ENCODE measurements at places on chromosomes 2 and 18.

- no peak for DNase-seq
These were observed 19.6 kb downstream of the RAMP1 start for GRCh38 chr2:237879058-237879430.

DNA sequence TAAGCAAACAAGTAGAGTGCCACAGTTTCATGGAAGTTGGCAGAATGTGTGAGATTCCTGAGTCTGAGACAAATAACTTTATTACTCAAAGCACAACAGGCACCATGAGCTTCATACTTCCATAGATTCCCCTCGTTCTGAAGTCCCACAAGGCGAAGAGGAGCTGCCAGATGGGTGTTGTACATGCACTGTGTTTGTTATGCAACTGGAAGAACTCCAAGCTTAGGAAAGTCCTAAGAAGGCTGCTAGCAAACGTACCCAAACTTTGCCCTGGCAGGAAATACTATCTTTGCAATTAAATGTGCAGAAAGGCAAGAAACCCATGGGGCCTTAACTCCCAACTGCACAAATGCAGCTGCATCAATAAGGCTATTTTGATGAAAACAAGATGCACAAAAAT, 1.6 kb upstream of the GCA start:
- DNase-seq, result no peak

DNA sequence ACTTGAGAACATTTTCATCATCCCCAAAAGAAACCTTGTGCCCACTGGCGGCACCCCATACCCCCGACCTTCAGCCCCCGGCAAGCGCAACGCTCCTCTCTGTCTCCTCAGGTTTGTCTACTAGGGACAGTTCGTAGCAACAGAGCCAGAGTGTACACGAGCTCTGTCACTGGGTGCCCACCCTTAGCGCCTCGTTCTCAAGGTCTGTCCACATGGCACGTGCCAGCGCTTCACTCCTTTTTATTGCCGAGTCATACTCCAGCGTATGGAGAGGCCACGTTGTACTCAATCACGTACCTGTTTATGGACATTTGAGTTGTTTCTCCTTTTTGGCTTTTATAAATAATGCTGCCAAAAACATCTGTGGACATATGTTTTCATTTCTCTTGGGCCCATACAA, 30.3 kb upstream of the GPC1 start:
- no peak for DNase-seq

DNA sequence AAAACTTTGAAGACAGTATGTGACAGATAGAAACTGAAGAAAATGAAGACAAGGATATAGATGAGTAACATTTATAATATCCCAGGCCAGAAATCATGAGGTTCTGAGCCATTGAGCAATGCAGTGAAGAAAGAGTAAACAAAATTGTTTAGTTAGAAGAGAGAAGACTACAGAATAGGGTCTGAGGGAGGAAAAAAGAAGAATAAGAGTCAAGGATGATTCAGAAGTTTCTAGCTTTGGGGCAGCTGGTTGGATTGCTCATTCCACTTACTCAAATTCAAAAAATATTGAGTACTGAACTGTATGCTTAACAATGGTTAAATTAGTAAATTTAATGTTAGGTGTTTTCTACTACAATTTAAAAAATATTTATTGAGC, 155.0 kb upstream of the OTX1 start:
- no peak for DNase-seq

DNA sequence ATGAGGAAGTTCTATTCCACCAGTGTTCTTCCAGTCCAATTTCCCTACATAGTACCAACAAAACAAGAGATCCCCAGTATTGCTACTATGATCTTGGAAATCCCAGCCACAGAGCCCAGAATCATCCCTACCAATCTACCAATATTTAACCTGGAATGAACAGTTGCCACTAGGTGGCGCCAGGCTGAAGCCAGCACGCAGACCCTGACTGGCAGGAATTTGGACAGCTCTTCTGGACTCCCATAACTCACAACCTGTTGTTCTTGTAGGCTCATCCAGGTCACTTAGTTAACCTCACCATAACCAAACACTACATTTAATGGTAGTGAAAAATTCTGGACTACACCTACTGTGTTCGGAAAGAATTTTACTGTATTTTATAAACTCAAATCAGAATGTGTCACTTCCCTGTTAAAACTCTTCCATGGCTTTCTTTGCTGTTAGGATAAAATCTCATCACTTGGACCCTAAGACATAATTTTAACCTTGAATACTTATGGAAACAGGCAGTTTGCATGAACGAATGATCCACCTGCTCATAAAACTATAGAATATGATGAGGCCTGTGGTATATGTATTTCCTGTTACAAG, 59.8 kb upstream of the SLC38A11 start:
- no peak for DNase-seq

- DNase-seq, result no peak
These were observed 132.7 kb upstream of the MEX3C start for GRCh38 chr18:51330148-51330547.

DNA sequence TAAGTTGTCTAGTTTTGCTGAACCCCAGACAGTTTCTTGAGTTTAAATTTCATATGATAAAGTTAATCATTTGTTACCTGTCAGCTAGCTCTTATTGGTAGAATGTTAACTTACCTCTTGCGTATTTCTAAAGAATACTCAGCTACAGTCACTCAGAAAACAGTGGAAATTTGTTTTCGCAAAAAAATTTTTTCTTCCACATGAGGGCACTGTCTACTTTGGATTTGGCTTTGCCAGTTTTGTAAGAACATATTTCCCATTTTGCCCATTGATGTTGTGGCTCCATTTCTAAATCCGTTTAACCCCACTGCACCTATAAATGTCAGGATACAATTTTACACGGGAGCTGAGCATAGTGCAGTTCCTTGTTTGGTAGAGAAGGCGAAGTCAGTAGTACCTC, 19.1 kb upstream of the GCFC2 start:
- DNase-seq, result peak; percentile 5

DNA sequence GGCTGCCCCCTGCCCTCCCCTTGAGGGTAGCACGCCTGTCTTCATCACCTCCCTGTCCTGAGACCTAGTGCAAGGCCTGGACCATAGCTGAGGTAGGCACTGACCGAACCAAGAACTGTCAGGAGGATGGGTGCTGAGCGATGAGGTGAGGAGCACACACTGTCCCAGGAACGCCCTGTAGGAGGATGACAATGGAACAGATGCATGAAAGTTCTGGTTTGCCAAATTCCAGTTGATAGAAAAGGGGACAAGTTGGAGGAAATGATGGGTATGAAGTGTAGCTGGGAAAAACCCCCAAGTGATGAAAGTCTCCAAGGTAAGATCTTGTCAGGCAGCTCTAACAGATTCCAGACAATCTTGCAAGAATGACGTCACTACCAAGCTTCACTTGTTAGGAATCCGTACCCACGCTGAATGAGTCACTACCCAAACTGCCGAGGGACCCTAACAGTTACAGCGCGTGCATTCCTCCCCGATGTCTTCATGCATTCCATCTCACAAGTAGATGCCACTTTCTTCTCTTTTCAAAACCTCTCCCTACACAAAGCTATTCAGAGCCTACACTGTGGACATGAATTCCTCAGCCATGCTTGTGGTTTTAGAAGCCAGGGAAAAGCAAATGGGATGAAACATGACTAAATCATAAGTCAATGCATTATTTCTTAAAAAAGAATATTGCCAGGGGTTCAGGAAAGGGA, 27.6 kb downstream of the MRPL33 start:
- no peak for DNase-seq

GRCh38 chr2:163834221-163834620, 98.4 kb upstream of the FIGN start:
- no peak for DNase-seq

- no peak for DNase-seq
These were observed 665.5 kb upstream of the SOX11 start for GRCh38 chr2:5026571-5027234.

DNA sequence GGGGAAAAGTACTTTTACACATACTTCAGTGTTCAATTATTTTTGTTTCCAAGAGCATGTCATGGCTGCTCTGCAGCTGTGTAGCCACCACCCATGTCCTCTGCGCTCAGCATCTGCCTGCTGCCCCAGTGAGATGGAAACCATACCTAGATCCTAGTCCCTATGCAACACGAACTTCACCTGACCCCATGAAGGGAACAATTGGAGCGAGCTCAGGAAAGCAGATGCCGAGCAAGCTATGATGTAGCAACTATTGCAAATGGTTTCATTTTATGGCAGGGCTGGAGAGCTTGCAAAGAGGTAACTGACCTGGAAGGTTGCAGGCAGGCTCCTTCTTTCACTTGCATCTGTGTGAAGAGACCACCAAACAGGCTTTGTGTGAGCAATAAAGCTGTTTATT, 1.3 kb upstream of the CCDC141 start:
- no peak for DNase-seq

GRCh38 chr18:35086704-35087103, 45.5 kb downstream of the MAPRE2 start:
- DNase-seq, result no peak

DNA sequence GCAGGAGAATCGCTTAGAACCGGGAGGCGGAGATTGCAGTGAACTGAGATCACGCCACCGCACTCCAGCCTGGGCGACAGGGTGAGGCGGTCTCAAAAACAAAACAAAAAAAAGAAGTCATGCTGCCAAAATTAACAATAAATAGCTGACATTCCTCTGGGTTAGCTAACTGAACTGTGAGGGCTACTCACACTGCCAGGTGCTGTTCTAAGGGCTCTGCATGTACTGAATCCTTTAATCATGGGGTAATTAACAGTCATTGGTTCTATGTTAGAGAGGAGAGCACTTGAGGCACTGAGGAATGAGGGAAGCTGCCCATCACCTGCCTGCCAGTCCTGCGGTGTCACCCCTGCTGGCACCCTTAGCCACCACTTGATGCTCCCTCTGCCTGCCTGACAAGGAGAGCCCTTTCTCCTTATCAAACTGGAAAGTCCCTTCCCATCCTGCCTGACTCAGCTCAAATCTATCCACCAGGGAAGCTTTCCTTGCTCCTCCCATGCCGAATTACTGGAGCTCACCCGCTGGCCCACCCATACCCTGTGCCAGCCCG, 73.0 kb upstream of the RIOK3 start:
- no peak for DNase-seq

GRCh38 chr2:239953418-239954061, 71.6 kb downstream of the NDUFA10 start:
- no peak for DNase-seq

DNA sequence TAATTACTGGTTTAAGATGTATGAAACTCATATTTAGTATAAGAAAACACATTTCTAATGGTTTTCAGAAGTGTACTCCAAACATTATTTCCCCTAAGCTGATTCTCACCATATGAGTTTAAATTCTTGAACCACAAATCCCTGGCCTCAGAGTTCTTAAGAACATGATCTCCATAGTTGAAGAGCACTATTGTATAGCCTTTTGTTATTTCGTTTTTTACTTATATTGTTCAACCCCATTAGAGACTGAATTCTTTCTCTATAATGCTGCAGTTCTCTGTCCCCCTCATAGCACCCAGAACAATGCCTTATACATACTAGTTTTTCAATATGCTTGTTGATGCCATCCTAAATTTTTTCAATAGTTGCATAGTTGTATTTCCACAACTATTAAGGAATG, 85.5 kb upstream of the TMEM17 start:
- DNase-seq, result no peak

GRCh38 chr2:162018530-162018929, 55.5 kb downstream of the DPP4 start:
- DNase-seq, result no peak

GRCh38 chr2:195486987-195487644, 169.9 kb upstream of the SLC39A10 start:
- DNase-seq, result no peak

GRCh38 chr2:207474863-207475485, 54.8 kb upstream of the CREB1 start:
- peak; percentile 50 for DNase-seq

DNA sequence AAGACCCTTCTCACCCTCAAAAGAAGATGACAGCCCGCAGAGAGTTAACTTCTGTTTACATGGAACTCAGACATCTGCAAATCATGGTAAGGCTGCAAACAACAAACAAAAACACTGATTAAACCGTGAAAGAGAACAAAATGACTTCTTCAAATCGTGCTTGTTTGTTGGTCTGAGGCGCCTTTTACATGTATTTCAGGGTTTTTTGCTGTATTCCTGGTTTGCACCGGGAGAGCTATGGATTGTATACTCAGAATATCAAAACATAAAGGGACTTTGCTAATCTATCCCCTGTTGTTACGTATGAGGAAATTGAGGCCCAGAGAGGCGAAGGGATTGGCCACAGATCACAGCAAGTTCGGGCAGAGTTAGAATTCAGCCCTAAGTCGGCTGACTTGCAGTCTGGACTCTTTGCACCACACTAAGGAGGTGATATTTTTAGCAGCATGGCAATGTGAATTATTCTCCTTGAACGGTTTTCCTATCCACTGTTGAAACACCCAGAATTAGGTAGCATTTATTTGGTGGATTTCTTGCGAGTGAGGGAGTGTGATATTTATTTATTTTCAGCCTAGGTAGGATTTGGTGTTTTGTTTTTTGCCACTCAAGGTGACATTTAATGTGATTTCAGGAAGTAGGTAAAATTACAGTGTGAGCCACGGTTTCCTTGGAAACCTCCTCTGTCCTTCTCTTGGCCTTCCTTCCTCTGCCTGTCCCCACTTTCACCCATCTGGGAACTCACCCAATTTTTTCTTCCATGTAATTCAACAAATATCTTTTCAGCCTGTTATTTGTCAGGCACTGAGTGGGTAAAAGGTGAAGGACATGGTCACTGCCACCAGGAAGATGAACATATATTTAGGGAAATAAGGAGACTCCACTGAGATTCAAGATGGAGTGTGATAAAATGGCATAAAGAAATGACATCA, 980 bp upstream of the PDE6D start:
- no peak for DNase-seq

GRCh38 chr2:138648606-138649005, 131.6 kb downstream of the NXPH2 start:
- DNase-seq, result no peak

- DNase-seq, result no peak
These were observed 83.6 kb upstream of the CYP1B1 start for GRCh38 chr2:38159597-38159996.

DNA sequence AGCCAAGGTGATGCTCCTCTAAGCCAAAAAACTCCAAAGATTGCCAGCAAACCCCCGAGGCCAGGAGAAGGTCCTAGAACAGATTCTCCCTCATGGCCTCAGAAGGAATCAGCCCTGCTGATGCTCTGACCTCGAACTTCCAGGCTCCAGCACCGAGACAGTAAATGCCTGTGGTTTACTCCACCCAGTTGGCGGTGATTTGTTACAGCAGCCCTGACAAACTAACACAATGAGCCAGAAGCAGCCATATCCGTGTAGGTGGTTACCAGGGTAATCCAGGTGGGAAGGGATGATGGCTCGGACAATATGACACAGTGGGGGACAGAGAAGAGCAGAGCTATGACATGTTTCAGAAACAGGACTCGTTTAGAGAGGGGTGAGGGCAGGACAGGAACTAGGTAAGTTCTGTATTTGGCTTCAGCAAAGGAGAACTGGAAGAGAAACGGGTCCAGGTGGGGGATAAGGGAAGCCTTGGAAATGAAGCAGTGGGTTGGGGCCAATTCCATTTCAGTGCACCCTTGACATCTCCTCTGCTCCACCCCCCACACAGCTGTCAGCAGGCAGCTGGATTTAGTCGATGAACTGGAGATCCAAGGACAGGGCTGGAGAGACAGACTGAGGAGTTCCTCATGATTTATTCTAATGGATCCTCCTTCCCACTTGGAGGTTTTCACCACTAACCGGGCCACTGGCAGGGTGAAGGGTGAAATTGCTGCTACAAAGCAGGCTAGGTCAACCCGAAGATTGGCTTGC, 179.7 kb upstream of the SH3BP4 start:
- DNase-seq, result no peak
